Muscle of leg (tissue), 16 donors: ENCODE measurements at places on chromosomes 7 and 10.
A peak's percentile ranks its signal among the peaks of the same experiment; 100 is the strongest.

DNA sequence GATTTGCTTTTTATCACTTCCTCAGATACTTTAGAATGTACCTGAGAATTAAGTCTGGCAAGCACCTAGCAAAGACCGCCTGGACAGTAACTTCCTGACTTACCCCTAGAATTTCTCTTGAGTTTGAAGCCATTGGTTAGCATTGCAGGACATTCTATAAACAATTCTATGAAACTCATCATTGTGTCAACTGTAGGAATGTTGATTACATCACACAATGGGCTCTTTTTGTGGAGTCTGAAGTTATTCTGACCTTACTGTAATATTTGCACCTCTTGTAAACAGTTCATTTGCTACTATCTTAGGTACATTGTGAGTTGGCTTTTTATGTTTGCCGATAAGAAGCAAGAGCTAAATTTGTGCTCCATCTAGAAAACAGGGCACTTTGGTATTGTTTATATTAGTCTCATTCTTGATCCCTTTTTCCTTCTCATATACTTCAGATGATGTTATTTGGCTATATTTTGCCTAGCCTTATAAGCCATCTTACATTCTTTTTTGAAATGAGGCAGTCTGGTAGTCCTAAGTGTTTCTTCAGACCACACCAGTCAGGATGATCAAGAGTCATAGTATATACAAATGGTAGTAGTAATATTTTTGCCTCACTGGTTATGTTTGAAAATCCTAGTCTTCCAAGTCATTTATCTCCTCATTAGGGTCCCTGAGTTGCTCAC, 52.4 kb downstream of the CASD1 start:
- DNase-seq = no peak

GRCh38 chr7:103593691-103594090, 147.7 kb upstream of the SLC26A5 start:
- DNase-seq = no peak

DNA sequence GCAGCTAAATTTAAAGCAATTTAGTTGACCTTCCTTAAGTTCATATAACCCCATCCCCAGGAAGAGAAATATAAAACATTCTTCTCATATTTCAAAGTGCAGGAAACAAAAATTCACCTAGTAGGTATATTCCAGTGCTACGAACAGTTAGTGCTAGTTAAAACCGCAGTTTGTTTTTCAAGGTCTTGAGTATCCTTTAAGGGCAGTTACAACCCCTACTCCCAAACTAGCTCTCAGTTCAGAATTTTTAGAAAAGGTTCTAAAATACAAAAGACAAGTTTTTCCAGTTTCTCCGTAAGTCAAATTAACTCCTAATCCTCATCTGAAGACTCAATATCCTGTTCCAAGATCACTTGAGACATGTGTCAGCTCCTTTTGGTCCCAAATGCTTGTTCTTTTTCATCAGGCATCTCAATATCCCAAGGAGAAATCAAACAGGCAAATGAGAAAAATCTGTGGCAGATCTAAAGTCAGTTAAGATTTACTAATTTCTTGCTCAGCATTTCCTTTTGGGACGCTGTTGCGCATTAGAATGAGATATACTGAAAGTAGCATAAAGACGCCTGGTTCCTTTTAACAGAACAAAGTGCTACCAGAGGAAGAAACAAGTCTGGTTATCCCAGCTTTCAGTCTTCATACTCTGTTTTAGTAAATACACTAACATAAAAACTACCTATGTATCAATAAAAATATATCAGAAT, 51.8 kb downstream of the ARHGAP12 start:
- DNase-seq = peak; percentile 74

- DNase-seq = no peak
Measured at GRCh38 chr7:24715171-24715570, 42.1 kb downstream of the GSDME start.

DNA sequence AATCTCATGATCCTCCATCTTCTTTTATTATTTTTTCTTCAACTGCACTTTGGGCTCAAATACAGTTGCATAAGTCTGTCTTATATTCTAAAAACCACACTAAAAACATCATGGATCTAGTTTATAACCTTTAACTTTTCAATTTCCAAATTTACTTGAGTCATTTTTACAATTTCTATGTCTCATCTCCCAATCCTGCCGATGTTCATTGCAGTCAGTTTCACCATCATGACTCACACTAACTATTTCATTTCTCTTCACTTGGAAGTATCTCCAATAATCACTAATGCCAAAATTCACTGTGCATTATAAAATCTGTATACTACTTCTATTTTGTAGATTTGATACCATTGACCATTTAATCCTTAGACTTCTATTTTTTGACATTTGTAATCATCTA, 806.9 kb upstream of the SORCS1 start:
- no peak for DNase-seq

GRCh38 chr7:539731-540411, 20.2 kb upstream of the PDGFA start:
- no peak for DNase-seq

GRCh38 chr10:110834629-110835301, 37.0 kb upstream of the PDCD4 start:
- peak; percentile 94 for DNase-seq

DNA sequence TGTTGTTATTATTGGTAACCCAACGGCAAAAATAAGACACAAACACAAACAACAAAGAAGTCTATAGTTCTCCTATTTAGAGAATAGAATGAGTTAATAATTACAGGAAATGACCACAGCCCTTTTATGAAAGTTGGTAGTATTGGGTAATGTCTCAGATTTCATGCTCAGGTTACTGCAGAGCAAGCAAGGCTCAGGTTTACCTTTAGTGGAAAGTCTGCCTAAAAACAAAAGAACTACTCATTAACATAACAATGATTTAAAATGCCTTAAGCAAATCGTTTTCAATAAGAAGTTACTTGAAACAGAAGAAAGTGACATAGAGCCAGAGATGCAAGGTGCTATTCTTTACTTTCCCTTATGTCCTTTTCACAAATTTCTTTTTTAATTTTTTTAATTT, 441.2 kb downstream of the PLXDC2 start:
- no peak for DNase-seq

- peak; percentile 0 for DNase-seq
Measured at GRCh38 chr7:83161899-83162401, 734 bp downstream of the PCLO start.

- DNase-seq = no peak
Measured at GRCh38 chr7:98562871-98563495, 54.1 kb upstream of the NPTX2 start.

GRCh38 chr10:86258941-86259340, 107.7 kb downstream of the GRID1 start:
- no peak for DNase-seq

DNA sequence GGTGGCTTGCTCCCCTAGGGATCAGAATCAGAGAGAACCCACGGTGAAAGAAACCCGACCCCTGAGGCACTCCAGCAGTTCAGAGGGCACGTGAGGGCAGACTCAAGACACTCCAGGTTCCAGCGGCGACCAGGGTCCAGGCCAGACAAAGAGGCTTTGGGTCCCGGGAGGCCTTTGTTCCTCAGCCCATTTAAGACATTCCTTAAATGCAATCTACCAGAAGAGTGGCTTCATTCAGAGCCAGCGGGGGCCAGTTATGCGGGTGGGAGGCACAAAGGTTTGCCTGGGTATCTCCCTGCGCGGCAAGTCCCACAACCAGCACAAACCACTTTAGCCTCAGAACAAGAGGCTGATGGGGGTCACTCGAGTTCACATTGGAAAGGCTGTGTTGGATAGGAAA, 53.6 kb downstream of the AFAP1L2 start:
- no peak for DNase-seq

DNA sequence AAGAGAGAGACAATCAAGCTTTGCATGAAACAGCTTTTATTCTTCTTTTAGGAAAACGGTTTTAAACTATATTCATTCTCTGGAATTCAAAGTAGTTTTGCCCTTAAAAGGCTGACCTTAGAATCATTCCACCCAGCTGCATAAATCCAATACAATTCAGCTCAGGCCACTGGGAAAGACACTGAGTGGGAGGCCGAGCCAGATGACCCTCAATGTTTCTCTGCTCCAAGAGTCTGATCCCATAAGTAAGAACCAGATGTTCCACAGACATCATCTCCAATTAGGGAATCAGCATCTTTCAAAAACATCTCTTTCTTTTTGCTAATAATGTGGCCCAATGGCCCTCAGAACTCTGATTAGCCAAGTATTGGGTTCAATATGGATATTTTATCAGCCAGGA, 26.1 kb downstream of the CREB3L2 start:
- DNase-seq = peak; percentile 93

DNA sequence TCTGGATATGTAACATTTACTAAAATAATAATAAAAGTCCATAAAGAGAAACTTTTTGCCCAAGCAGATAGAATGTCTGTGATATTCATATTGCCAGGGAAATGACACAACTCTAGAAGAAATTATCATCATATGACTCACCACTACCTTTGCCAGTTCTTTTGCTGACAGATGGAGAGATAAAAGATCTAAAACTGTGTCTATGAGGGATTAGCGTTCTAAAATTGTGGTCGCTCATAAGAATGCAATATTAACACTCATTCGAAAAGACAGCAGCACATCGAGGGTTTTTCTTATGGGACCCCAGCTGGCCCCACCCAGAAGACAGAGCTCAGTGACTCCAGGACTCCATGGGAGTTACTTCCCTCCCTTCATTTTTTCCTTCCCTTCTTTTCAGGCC, 16.6 kb upstream of the LANCL2 start:
- DNase-seq = peak; percentile 16

DNA sequence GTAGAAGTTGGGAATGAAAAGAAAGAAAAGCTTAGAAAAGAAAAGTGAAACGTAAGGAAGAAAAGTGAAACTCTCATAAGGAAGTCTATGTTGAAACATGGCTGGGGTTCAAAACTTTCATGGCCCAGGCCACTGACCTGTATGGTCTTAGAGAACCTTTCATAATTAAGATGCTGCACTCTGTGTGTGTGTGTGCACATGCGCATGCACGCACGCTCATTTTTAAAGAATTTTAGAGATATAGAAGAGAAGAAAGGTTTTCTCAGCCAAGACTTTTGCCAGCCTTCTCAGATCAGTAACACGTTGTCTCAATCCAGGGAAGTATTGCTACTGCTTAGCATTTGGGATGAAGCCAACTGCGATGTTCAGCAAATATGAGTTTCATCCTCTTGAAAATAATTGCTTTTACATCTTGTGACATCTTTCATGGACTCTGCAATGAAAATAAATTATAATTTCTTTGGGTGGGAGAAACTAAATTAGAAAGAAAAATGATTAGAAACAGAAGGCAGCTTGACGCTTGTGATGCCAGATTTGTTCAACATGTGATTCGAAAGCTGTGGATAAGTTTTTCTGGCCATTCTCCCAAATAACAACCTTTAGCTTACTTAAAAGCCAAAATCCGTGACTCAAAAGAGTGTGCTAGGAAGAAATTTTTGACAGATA, 16.2 kb upstream of the SLC26A4 start:
- peak; percentile 23 for DNase-seq

DNA sequence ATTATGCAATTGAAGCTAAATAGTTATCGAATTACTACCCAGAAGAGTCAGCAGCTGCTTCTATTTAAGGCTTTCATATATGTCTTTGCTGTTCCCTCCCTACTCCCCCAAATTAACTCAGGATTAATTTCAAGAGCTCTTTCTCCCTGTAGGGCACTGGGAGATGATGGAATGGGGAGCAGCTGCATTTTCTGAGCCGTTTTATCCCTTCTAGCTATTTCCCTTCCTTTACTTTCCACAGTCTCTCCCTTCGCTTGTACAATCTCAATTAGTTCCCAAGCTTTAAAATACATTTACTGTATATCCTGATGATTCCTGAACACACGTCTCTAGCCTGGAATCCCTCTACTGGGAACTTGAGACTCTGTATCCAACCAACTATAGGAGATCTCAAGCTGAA, 19.8 kb upstream of the TSPAN12 start:
- DNase-seq = peak; percentile 36

GRCh38 chr7:90560730-90561129, 35.4 kb upstream of the CDK14 start:
- no peak for DNase-seq

DNA sequence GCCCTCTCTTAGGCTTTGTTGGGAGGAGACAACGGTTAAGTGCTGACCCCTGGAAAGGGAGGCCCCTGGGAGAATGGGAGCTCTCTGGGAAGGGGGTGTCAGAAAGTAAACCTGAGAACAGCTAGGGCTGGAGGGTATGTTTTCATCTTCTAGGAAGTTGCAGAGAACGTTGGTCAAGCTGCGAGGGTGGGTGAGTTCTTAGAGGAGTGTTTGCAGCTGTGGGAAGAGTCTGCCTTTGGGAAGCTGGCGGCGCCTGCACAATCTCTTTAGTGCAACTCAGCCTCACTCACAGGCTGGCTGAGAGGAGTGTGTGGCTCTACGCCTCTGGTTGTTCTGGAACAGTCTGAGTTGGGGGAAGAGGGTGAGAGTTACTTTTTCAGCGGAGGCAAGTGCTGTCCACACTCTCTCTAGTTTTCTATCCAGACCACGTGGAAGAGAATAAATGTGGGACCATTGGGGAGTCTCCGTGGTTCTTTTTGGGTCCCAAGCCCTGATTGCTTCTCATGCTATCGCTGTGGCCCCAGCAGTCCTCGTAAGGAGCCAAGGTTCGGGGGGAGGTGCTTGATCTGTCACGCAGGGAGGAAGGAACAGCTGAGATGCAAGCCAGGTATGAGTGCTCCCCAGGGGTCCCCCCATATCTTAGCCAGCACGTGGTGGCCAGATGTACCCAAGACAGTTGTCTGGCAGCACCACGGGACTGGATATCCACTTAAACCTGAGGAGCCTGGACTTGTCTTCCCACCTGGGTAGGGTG, 237.2 kb downstream of the BUB3 start:
- DNase-seq = peak; percentile 7

DNA sequence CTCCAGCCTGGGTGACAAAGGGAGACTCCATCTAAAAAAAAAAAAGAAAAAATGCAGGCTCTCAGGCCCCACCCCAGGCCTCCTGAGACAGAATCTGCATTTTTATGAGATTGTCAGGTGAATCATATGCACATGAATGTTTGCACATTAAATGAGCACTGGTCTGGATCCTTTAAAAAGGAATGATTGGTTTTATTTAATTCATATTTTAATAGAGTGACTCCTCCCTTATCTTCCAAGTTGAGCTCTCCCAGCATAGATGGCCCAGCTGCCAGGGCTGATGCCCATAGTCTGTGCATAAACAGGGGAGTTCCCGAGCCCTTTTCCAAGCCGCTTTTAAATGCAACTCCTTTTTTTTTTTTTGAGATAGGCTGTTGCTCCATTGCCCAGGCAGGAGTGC, 28.5 kb downstream of the CUX1 start:
- no peak for DNase-seq

GRCh38 chr10:51000976-51001375, 73.3 kb upstream of the PRKG1 start:
- no peak for DNase-seq

- DNase-seq = no peak
Measured at GRCh38 chr7:151060416-151061212, 1.2 kb downstream of the SLC4A2 start.

GRCh38 chr10:5547931-5548660, 23.3 kb downstream of the CALML3 start:
- peak; percentile 46 for DNase-seq

GRCh38 chr7:143199040-143199439, 15.8 kb downstream of the TAS2R39 start:
- no peak for DNase-seq
